Activated naive CD4-positive, alpha-beta T cell treated with Interleukin-2 at 50 U/mL for 16 hours (primary cell): ENCODE measurements at places on chromosomes 3 and 15.
A peak's percentile ranks its signal among the peaks of the same experiment; 100 is the strongest.

DNA sequence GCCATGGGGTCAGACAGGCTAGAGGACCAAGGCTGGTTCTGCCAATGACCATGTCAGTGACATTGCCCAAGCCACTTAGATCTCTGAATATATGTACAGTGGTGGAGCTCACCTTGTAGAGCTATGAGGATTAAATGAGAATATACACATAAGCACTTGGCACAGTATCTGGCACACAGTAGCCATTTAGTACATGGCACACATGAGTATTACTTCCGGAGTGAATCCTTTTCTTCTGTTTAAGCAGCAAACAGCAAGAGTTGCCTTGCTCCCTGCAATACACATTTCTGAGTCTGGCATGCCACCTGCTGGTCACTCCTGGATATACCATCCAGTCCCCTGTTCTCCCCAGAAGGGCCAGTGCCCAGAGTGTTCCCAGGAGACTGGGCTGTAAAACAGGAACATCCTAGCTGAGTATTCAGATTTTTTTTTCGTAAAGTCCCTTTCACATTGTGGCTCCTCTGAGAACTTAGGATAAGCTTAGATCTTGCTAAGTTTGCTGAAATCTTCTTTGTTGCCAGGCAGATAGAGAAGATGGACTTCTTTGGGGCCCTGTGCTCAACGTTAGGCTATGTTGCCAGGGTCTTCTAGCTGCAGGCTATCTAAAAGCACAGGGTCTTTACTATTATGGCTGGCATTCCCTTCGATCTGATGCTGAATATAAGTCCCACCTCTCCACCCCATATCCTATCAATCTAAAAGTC, 203.4 kb downstream of the ADAMTS9 start:
- DNase-seq, result peak; percentile 61

DNA sequence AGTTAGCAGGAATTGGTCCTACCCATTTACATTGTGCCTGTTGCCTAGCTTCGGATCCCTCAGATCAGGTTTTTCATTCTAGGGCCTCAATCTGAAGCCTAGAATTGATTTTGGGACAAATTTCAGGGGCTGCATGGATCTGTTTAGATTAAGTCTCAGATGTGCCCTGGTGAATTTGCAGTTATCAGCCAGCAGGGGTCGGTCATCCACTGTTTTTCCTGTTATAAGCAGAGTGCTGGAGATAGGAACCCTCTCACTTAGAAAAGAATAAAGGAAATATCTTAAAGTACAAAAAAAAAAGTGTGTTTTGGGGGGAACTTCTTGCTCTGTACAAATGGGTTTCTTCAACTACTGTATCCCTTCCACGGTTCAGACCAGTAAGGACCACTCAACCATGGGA, 212.5 kb downstream of the BCHE start:
- DNase-seq, result no peak

DNA sequence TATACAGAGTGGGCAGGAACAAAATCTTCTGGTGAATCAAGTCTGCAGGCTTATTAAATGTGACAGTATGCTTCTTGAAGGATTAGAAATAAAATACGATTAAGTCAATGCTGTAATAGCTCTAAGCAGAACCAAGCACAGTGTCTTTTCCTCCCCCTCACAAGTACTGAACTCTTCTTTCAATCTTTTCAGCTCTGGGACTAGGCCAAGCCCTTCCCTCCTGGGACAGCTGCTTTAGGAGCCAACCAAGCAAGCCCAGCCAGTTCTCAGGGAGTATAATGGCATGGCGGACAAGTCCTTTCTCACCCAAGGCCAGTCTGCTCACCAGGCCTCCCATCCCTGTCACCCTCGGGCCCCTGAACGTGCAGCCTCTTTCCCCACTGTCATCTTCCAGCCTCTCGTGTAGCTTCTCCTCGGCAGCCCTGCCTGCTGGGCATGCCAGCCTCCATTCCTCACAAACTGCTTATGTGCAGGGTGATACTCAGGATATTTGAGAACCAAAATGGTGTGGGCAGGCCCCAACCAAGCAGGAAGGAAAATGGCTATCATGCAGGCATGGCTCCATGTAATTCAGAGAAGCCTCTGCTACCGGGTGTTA, 8.4 kb upstream of the PPP1R2 start:
- DNase-seq, result no peak

- DNase-seq, result peak; percentile 66
These were observed 23.6 kb downstream of the TIMP4 start for GRCh38 chr3:12135029-12135657.

- no peak for DNase-seq
These were observed 161.6 kb downstream of the ADAMTSL3 start for GRCh38 chr15:83815506-83815905.

DNA sequence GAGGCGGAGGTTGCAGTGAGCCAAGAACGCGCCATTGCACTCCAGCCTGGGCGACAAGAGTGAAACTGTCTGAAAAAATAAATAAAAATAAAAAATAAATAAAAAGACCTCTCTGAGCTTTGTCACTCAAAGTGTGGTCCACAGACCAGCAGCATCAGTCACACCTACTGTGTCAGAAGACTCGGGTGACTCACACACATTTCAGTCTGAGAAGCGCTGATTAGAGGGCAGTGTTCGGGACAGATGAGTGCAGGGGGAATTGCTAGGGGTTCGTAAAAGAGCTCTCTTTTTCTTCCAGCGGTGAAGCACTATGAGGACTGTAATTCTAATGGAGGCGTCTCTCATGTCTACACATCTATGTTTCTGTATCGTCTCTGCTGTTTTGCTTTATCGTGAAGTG, 5.7 kb downstream of the PODXL2 start:
- no peak for DNase-seq

- DNase-seq, result no peak
These were observed 266.7 kb upstream of the LRRN1 start for GRCh38 chr3:3532508-3532907.

DNA sequence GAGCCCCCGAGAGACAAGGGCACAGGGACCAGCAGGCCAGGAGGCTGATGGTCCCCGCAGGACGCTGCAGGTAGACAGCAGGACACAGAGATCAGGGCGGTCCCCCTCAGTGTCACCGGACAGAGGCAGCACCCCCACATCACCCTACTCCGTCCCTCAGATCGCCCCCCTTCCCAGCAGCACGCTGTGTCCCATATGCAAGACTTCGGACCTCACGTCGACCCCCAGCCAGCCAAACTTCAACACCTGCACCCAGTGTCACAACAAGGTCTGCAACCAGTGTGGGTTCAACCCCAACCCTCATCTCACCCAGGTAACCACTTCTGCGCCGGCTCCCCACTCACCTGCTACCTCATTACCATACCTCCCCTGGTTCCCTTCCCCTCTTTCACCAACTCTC, 49.1 kb upstream of the APEH start:
- no peak for DNase-seq

GRCh38 chr3:62167566-62168262, 205.6 kb downstream of the FEZF2 start:
- DNase-seq, result no peak

DNA sequence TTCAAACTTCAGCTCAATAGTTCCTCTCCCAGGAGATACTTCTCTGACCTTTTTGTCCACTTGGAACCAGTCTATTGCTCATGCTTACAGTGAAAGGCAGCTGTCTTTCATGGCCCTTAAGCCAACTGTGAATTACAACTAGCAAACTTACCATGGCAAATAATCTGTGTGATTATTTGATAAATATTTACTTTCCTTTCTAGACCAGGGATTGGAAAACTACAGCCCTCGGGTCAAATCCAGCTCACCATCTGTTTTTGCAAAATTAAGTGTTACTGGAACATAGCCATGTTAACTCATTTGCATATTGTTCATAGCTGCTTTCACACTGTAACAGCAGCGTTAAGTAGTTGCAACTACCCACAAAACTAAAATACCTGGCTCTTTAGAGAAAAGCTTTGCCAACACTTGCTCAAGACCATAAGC, 289.1 kb upstream of the MCTP2 start:
- DNase-seq, result no peak

- no peak for DNase-seq
These were observed 1.2 kb downstream of the CTXND1 start for GRCh38 chr15:80250614-80251427.

DNA sequence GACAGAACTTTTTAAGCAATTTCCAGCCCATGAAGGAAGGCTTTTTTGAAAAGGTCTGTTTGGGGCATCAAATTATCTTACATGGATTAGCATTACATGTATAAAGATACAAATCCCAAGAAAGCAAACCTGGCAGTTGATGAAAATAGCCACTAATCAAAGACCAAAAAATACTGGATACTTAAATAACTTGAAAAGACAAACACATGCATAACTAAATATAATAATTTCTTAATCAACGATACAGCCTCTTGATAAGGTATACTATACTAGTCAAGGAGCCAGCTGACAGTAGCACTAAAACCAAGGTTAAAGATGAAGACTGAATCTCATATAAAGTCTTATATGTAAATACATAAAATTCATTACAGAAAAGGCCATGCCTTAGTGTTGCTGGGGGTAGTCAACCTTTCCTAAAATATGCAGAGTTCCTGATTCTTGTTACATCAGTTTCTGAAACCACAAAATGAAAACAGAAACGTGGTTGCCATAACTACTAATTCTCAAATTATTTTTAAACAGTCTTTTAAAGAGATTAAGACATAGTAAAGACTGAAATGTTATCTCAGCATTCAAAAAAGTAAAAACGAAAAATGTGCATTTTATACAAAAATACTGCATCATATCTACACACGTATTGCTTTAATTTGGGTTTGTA, 2.0 kb downstream of the ANKRD28 start:
- DNase-seq, result no peak

DNA sequence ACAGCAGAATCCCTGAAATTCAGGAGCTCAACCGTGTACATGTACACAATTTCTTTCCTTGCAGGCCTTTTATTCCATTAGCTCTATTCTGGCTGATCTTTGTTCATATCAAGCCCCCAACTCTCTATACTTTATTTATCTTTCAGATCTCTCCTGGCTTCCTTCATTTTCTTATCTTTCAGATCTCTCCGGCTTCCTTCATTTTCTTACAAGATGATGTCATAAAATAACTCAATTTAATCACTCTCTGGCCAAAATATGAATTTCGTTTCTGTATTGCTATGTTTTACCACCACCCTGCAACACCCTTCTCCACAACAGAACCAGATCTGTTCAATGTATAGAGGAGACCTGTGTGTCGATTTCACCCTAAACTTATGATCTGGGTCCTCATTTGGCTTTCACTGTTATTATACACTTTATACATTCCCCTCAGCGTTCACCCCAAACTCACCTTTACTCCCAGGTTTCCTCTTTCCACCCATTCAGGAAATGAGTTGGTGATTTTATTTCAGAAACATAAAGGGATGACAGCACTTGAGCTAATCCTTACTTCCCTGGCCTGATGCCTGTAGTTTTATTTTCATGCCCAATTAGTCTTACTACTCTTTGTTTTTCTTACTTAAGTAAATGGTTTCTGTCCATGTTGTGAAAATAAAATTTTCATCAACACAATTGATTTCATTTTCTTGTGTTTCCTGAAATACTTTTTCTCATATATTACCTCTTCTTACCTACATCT, 195.5 kb downstream of the BCHE start:
- no peak for DNase-seq

DNA sequence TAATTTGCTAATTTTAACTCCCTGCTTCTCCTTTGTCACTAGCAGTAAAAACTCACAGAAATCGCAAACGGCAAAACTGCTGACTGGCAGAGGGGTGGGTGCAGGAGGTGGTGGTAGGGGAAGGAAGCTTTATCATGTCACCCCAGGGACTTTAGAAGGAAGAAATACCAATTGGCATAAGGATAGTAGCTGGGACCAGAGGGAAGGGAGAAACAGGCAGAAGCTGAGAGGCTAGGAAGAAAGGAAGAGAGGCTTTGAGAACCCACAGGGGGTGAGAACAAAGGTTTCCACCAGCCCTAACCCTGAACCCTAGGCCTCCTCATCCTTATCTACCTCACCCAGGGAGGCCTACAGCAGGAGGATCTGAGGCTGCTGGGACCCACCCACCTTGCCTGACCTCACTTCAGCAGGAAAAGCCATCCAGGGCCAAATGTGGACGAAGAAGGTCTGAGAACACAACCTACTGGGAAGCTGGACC, 10.7 kb downstream of the ITGB5 start:
- no peak for DNase-seq

GRCh38 chr3:104908761-104909160, 457.9 kb upstream of the ALCAM start:
- no peak for DNase-seq

DNA sequence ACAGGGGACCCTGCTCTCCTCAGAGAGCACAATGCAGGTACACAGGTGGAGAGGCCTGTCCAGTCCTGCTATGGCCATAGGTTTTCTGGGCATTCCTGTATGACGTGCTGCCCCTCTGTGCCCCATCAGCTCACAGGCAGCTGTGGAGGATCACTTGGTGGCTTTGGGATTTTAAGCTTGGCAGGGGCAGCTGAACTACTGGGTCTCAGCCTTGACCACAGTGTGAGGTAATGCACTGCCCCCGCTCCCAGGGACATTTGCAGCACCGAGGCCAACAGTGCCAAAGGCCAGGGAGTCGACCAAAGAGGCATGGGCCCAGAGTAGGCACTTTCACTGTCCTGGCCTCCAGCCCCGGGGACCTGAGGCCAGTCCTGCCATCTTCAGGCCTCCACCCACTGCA, 46.2 kb downstream of the ZDHHC3 start:
- DNase-seq, result no peak

DNA sequence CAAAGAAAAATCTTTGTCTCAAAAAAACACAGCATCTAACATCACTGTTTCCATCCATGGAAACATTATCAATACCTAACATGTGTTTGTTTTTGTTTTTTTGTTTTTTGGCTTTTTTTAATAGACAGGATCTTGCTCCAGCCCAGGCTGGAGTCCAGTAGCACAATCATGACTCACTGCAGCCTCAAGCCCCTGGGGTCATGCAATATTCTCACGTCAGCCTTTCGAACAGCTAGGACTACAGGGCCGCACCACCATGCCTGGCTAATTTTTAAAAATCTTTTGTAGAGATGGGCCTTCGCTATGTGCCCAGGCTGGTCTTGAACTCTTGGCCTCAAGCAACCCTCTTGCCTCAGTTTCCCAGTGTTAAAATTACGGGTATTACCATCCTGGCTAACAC, 52.8 kb downstream of the RAF1 start:
- DNase-seq, result no peak

DNA sequence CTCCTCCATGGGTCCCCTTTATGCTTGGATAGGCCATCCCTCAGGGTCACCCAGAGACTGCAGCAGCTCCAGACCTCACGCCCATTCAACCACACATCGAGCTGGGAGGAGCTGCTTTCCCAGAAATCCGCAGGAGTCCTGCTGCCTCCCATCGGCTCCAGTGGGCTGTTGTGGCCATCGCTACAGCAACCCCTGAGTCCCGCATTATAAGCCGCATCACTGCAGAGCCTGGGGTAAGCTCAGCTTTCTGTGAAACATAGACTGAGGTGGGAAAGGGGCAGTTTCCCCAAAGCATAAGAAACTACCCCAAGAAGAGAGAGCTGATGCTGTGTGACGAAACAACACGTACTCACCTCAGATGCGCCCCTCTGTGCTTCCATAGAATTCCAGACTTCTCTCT, 35.7 kb downstream of the MRPL46 start:
- no peak for DNase-seq

GRCh38 chr3:70824773-70825172, 512.3 kb upstream of the MDFIC2 start:
- no peak for DNase-seq
